Dermis microvascular lymphatic vessel endothelial cell (primary cell): ENCODE measurements at places on chromosomes 7 and 10.

DNA sequence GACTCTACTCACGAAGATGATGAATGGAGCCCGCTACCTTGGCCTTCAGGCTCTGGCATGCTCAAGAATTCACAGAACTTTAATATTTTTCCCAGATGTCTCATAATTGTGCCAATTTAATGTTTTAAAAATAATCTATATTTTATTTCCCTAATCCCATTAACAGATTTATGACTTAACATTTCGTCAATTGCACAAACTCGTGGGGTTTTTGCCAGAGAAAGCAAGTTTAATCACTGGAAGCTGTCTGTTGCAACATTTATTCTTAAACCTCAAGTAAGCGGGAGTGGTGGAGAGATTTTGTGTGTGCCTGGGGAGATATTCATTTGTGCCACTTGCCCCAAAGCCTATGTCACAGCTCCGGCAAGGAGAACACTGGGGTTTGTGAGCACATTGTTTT is 117.9 kb downstream of the TEX36 start:
- no peak for DNase-seq

DNA sequence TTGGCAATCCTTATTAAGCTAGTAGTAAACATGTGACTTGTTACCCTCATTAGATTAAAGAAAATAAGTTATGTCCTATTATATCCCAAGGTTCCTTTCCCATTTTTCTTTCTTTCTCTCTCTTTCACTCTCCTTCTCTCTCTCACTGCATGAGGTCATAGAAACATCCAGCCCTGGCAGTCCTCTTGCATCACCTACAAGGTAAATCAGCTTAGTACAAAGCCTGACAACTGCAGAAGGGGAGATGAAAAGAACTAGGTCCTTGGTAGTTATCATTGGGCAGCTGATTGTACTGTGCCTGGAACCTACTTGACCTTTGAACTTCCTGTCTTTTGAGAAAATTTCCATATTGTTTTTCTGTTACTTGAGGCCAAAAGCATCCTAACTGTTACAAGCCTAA is 307.9 kb upstream of the SP8 start:
- DNase-seq = no peak

DNA sequence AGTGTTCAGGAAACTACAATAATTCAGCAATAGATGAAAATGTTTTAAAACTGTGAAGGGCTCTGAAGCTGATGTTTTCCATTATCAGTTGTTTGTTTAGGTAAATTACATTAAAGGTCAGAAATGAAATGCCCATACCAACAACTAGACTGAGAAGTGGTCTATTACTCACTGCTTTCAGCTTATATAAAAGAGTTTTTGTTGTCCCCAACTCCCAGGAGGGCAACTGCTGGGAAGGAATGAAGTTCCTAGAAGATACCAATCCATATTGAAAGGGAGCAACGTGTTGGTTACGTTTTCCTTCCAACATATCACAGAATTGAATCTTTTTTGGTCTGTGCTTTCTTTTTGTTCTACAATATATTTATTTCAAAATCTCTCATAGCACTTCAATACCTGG is 330.6 kb upstream of the LRRN3 start:
- no peak for DNase-seq

DNA sequence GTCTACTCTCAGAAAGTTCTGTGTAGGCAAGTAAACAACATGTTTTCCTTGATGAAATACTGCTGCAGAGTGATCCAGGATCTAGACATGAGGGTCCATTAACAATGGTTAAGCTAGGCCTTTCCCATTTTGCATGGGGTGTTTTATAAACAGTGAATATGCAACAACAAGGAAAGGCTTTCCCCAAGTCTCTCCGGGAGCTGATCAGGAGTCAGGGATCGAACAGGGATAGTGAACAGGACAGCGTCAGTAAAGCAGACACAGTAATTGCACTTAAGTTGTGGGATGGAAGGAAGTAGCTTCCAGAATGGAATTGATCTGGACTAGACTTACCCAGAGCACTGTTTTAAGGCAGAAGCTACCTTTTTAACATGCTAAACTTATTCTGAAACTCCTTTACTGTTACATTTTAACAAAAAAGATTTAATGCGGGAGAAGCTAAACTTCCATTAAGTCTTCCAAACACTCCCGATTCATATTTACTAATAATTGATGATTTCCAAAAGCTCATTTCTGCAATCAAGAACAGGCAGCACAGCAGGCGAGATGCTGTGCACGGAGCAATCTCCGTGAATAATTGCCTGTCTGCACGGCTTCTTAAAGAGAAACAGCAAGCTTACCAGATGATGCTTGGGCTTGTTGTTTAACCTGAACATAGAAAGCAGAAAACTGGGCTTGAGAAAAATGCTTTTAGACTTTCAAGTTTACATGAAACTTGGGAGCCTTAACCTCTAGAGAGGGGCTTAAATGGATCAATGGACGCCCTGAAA is 50.3 kb upstream of the DOCK1 start:
- no peak for DNase-seq

GRCh38 chr10:116151076-116151475 is 121.9 kb downstream of the GFRA1 start:
- no peak for DNase-seq

- DNase-seq = no peak
These were observed 6.9 kb downstream of the HNRNPA2B1 start for GRCh38 chr7:26193432-26194207.

DNA sequence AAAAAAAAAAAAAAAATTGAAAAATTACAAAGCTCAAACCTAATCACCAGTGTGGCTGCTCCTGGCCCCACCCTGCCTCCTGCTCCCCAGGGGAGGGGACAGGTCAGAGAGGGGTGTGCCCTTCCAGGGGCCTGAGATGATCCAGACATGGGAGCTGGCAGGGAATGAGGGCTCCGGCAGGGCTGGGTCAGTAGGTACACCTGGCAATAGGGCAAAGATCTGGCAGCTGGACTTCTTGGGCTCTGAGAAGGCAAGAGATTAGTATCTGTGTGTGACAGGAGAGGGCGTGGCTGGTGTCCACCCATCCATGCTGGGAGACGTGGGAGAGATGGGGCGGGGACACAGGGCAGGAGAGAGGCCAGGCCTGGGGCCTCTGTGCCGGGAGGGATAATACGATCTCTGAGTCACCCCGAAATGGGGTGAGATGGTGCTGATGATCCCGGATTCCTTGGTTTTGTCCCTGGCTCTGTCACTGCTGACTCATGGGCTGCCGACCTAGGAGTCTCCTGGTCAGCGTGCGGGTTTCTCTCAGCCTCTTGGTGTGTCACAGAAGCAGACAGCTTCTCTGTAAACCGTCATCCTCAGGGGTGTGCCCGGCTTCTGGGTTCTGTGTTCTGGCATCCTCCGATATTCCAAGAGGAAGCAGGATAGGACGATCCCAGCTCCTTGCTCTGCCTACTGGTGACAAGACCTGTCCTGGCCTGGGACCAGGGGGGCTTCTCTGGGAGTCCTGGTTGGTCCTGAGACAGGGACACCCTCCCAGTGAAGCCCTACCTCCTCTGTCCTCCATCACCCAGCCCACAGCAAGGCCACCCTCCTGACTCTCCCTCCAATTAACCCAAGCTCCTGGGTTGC is 8.2 kb upstream of the CLDN4 start:
- peak; percentile 68 for DNase-seq

DNA sequence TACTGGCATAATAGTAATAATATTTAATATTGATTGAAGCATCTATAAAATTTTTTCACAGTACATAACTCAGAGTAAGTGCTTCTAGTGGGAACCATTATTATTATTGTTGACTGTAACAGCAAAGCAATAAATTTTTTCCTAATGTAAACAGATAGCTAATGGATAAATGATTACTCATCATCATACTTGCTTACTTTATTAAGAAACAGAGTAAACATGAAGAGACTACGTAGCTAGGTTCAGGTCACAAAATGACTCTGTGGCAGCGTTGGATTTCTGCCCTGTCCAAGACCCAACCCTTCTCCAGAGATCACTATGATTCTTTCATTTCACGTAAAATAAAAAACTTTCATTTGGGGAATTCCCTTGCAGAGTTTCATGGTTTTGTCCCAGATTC is 8.3 kb upstream of the ABCB5 start:
- no peak for DNase-seq

- no peak for DNase-seq
These were observed 7.9 kb upstream of the CFAP43 start for GRCh38 chr10:104240078-104240477.

DNA sequence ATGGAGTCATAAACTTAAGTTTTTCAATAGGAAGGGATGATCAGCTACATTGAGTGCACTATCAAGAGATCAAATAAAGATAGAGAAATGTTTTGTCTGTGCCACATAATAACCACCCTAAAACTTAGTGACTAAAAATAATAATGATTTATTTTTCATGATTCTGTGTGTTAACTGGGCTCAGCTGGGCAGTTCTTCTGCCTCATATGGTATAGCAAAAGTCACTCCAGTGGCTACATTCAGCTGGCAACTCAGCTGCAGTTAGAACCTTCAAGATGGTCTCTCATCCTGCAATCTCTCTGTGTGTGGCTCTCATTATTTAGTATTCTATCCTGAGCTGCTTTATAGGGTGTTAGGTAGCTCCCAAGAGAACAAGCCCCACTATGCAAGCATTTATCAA is 7.8 kb upstream of the PARP12 start:
- no peak for DNase-seq

DNA sequence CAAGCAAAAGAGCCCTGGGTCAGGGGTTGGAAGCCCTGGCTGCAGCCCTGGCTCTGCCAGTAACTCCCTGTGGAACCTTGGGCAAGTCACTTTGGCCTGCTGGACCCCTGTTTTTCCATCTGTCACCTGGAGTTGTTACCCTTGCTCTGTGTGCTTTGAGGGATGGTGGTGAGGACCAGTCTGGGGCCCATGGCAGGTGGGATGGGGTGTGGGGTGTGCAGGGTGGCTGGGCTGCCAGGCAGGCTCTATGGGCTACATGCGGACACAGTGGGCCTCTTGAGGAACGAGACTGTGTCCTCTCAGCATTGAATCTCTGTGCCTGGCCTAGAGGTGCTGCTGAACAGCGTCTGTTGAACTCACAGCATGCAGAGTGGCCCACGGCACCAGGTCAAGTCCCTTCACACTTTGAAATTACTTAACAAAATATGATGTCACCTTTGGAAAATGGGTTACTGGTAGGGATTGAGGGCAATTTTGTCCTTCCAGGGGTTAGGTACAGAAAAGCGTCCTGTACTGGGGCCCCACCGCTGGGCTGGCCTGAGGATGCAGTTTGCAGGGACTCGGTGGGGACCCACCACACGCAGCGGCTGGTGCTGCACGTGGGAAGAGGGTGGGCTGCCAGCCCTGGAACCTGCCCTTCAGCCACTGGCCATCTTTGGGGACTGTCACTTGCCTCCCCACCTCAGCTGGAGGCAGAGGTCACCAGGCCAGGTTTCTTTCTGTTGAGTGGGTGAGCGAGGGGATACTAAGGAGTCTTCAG is 45.3 kb downstream of the PRF1 start:
- no peak for DNase-seq

DNA sequence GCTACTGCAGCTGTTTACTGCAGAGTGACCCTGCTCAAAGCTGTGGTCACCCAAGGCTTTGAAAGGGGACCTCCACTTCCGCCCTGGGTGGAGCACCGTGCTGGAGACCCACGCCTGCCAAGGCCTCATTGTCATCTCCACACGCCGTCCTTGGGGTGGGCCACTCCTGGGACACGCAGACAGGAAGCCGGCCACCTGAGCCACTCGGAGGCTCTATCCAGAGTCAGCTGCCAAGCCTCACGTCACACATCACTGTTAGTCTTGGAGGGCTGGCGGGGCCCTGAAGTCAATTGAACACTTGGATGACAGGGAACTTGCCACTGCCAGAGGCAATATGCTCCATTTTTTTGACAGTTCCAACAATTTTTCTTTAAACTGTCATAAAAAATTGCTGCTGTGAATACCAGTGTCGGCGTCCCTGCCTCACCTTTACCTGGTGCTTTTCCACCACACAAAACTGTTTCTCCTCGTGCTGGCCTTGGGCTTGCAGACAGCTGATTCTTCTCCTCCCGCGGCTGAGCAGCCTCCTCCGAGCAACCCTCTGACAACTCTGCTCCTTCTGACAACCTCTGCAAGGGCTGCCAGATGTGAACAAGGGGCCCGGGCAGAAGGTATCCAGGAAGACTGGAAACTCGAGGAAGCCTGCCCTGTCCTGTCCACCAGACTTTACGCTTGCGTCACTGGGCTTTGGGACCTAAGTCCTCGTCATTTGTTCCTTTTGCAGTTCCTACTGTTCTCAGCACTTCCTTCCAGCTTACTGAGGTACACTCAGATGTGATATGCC is 81.9 kb downstream of the EGFR start:
- no peak for DNase-seq

GRCh38 chr7:33816106-33816505 is 89.2 kb upstream of the BMPER start:
- DNase-seq = no peak

- DNase-seq = no peak
These were observed 31.4 kb downstream of the ANK3 start for GRCh38 chr10:60358282-60358681.

GRCh38 chr10:59575269-59575668 is 134.4 kb downstream of the SLC16A9 start:
- no peak for DNase-seq

DNA sequence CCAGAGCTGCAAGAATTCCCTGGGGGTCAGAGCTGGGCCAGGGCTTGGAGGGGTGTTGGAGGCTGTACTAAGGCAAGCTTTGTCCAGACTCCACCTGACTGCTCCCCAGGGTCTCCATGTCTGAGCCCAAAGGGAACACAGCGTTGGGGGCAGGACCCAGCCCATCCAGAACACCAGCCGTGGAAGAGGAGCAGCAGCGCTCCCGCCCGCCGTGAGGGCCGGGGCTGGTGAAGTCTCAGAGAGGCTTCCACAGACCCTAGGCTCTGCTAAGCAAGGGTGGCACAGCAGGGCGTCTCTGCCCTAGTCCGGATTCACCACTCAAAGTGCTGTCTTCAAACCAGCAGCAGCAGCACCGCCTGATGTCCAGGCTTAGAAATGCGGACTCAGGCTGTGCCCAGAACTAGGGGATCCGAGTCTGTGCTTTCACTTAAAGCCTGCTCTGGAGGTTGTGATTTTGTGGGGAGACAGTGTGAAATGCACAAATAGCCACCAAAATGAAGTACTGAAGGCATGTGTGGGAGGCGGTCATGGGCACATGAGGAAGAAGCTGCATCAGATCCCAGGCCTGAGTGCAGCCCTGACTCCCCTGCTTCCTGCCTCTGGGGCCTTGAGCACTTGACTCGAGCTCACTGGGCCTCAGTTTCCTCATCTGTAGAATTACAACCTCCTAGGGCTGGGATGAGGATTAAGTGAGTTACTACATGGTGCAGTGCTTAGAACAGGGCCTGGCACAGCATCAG is 16.6 kb upstream of the AQP1 start:
- no peak for DNase-seq

DNA sequence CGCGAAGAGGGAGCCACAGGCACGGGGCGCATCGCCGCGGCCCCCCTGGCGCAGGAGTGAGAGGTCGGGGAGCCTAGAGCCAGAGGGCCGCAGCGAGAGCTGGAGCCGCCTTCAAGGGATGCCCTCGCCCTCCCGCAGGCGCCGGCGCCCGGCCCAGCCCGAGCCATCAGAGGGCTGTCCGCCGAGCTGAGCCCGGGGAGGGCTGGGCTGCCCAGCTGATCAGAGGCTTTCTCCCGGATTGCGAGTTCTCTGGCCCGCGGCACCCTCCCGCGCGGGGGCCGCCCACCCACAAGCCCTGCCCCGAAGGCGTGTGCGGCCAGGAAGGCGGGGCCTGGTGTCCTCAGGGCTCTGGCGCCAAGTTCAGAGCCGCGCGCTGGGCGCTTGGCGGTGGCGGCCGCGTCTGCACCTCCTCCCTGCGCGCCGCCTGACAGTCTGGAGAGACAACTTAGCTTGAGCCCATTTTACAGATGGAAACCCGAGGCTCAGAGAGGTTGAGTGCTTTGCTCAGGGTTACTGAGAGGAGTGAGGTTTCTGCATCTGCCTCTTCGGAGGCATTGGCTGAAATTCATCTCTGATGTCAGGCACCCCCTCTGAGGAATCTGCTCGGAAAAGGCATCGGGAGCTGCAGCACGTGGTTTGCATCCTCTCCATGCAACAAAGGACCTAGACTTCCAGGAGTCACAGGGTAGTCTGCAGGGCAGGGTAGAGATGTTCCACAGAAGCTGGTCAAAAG is 3.8 kb upstream of the ANTXRL start:
- peak; percentile 55 for DNase-seq
